ENCODE measurements at places on chromosomes 7 and 10.

- no peak for DNase-seq
Measured at GRCh38 chr7:69864822-69865221, 266.5 kb downstream of the AUTS2 start.

DNA sequence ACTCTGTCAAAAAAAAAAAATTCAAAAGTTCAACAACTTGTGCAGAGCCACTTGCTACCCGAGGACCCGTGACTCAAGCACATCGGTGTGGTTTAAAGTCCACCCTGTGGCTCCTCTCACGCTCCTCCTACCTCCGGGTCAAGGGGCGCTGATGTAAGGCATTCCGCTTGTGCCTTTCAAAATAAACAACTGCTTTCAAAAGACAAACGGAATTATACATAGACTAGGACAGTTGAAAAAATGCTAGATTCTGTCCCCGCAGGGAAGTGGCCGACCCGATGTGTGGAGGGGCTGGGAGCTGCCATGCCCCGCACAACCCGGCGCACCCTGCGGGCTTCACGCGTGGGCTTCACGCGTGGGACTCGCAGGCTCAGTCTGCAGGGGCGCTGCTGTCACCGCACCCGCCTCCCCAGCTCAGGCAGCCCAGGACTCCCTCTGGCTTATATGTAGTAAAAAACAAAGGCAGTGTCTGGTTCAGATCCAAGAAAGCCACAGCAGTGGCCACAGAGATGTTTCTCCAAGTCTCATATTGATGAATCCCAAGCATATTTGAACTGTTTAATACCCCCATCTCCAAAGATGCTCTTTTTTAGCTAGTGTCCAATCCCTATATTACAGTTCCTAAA lies 239.7 kb upstream of the INHBA start:
- no peak for DNase-seq

GRCh38 chr7:157432541-157432956 lies 95.7 kb downstream of the DNAJB6 start:
- DNase-seq = no peak

DNA sequence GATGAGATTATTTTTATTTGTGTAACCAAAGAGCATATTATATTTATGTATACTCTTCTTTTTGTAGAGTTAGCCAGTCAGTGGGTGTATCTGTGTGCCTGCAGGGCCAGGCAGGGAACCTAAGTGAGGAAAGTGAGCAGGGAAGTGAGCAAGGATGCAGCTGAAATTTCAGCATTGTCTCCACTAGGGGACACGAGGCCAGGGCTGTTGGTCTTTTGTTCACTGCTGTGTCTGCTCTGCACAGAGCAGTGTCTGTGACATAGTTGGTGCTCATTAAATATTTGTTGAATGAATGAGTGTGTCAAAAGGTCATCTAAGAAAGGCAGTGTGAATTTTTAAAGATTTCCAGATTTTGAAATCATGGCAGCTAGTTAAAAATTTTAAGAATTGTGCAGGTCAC lies 51.8 kb downstream of the SUGCT start:
- DNase-seq = no peak

- peak; percentile 34 for DNase-seq
Measured at GRCh38 chr10:12018438-12019282, 23.9 kb downstream of the UPF2 start.

DNA sequence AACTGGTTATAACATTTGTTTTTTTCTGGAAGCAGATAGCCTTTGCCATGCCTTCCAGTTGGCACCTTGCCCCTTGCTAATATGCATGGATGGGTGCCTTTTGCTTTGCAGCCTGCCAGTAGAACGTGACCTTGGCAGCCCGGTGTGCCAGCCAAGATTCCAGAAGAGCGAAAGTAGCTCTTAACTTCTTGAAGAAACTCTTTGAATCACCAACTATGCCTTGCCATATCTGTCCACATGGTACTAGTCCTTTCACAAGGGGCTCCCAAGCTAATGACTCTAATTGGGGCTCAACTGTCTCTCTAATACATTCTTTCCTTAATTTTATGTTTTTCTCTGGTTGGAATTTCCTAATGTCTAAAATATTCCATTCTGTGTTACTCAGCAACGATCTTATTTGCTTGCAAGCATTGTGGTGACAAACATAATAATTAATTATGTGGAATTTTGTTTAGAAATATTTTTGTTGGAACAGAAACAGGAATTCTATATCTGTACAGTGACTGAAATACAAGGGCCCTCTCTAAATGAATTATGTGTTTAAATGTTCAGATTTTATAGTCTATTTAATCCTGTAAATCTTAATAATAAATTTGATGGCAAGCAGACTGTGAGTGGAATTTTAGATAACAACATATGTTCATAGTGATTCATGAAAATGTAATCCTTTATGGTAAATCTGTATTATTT lies 45.8 kb downstream of the HDAC9 start:
- peak; percentile 96 for DNase-seq

GRCh38 chr10:133445268-133445732 lies 8.4 kb upstream of the SCART1 start:
- no peak for DNase-seq

GRCh38 chr10:22766693-22767092 lies 52.3 kb upstream of the PIP4K2A start:
- no peak for DNase-seq

DNA sequence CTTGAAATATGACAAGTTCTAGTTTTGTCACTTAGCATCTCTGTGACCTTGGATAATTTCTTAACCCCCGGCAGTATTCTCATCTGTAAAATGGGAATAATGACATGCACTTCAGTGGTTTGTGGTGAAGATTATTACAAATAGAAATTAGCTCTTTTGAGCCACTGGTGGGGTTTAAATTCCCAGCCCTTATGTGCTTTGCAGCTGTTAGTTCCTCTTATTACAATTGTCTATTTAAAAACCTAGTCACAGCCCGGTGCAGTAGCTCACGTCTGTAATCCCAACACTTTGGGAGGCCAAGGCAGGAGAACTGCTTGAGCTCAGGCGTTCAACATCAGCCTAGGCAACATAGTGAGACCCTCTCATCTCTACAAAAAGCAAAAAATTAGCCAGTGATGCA lies 30.1 kb downstream of the CAV1 start:
- no peak for DNase-seq

GRCh38 chr7:131688738-131689661 lies 132.6 kb upstream of the PODXL start:
- no peak for DNase-seq

DNA sequence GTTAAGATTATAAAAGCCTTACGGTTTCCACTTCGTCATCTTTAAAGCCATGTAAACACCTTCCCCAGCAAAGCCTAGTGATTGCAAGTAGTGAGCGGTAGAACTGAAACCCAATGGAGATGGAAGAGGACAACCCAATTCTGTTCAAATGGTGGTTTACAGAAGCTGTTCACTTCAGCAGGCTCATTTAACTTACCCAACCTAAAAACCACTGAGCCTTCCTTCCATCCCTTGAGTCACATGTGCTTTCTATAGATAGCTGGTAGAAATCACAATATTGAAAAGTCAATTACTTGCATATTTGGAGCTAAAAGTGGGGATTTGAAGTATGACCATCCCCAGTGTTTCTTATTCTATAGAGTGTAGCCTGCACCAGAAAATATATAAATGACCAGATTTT lies 667.7 kb downstream of the SUGCT start:
- DNase-seq = no peak

Data from GM04503 (cell line).